ENCODE measurements at places on chromosomes 12 and 14. TPM values are rescaled to one million over a fixed set of nuclear protein-coding genes. Genes with fewer than 3 reads are reported as not detected.
A peak's percentile ranks its signal among the peaks of the same experiment; 100 is the strongest.

Gene DCN
- not detected for total RNA-seq

Gene LRRC9
- not detected for total RNA-seq

Gene EXOC3L4
- not detected for total RNA-seq

Gene PLEKHG3
- total RNA-seq: 2.4 TPM

Gene KRT73
- total RNA-seq: 0.36 TPM

Gene PKP2
- total RNA-seq: 0.39 TPM

DNA sequence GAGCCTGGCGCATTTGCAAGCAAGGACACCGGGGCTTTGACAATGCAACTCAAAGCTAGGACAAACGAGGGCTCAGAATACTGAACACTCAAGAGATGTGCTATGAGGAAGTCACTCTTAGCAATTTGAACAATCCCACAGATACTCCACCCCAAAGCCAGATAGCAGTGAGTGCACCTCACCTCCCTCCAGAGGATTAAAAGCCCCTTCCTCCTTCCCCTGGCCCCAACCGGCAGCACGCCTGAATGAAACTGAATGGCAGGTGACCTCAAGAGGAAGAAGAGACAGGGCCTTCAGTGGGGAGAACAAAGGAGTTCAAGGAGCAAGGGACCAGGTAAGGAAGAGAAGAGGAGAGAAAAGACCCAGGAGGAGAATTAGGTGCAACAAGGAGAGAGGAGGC is 1.9 kb upstream of the KRT78 start:
- no peak overlapping the region for H3K4me3 ChIP-seq
- H3K36me3 ChIP-seq: no peaks in the 10 kb centered on the region
- H3K27ac ChIP-seq: no peak overlapping the region
- peaks cover 5% of the 10 kb centered on the region for H3K27me3 ChIP-seq
- no peaks in the 10 kb centered on the region for H3K4me1 ChIP-seq
- DNase-seq: no peak

- no peaks in the 10 kb centered on the region for H3K36me3 ChIP-seq
- H3K27ac ChIP-seq: no peak overlapping the region
- H3K4me1 ChIP-seq: no peaks in the 10 kb centered on the region
- peak overlapping the region; percentile 31 for H3K4me3 ChIP-seq
- peaks cover 48% of the 10 kb centered on the region for H3K27me3 ChIP-seq
- DNase-seq: no peak
Observed at GRCh38 chr14:103058164-103059055, 1.1 kb upstream of the CDC42BPB start.

DNA sequence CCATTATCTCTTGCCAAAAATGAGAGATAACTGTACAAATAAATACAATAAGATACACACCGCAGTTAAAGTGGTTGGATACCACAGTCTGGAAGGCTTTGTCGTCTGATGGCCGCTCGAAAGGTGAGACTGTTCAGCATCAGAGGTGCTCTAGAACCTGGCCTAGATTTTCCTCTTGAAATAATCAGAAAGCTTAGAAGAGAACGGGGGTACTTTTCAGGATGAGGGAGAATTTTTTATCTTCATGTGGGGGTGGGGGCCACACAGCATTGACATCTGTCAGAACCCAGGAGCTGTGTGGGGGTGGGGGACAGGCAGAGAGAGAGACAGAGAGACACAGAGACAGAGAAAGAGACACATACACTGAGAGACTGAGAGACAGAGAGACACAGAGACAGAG is 90.5 kb downstream of the GALNT9 start:
- no peak overlapping the region for H3K4me3 ChIP-seq
- DNase-seq: no peak
- H3K27me3 ChIP-seq: no peaks in the 10 kb centered on the region
- no peaks in the 10 kb centered on the region for H3K36me3 ChIP-seq
- no peaks in the 10 kb centered on the region for H3K4me1 ChIP-seq

GRCh38 chr14:103099081-103099732 is 4.7 kb downstream of the EXOC3L4 start:
- no peaks in the 10 kb centered on the region for H3K36me3 ChIP-seq
- DNase-seq: no peak
- H3K4me3 ChIP-seq: no peak overlapping the region
- H3K4me1 ChIP-seq: no peaks in the 10 kb centered on the region

GRCh38 chr14:60002819-60003492 is 83.0 kb downstream of the LRRC9 start:
- peak overlapping the region; percentile 38 for H3K27ac ChIP-seq
- no peaks in the 10 kb centered on the region for H3K27me3 ChIP-seq
- H3K4me3 ChIP-seq: no peak overlapping the region
- no peak for DNase-seq
- no peaks in the 10 kb centered on the region for H3K36me3 ChIP-seq

GRCh38 chr14:75614179-75614578 is 35.8 kb downstream of the FLVCR2 start:
- H3K36me3 ChIP-seq: peaks cover 4% of the 10 kb centered on the region
- H3K27ac ChIP-seq: no peak overlapping the region
- no peaks in the 10 kb centered on the region for H3K4me1 ChIP-seq
- H3K4me3 ChIP-seq: no peak overlapping the region
- no peaks in the 10 kb centered on the region for H3K27me3 ChIP-seq

- no peaks in the 10 kb centered on the region for H3K27me3 ChIP-seq
- no peak overlapping the region for H3K27ac ChIP-seq
- no peak overlapping the region for H3K4me3 ChIP-seq
- DNase-seq: no peak
- H3K4me1 ChIP-seq: no peaks in the 10 kb centered on the region
- peaks cover under 1% of the 10 kb centered on the region for H3K36me3 ChIP-seq
Observed at GRCh38 chr14:26525085-26525484, 72.7 kb downstream of the NOVA1 start.

DNA sequence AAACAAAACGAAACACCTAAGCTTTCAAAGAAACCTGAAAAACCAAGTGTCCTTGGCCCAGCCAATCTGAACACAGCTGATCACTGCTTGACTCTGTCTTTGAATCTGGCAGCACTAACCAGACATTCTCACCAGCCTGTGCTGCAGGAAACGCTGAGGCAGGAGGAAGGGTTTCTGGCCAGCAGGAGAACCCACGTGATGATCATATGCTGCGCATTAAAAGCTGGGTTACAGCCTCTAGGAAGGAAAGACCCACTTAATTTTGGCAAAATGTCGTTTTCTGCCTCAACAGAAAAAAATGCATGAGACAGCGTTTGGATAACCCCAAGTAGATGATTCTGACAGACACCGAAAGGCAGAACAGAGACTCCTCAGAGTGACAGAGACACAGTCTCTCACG is 9.8 kb downstream of the APPL2 start:
- peak overlapping the region; percentile 36 for H3K4me3 ChIP-seq
- DNase-seq: peak; percentile 18
- H3K4me1 ChIP-seq: peaks cover 61% of the 10 kb centered on the region

DNA sequence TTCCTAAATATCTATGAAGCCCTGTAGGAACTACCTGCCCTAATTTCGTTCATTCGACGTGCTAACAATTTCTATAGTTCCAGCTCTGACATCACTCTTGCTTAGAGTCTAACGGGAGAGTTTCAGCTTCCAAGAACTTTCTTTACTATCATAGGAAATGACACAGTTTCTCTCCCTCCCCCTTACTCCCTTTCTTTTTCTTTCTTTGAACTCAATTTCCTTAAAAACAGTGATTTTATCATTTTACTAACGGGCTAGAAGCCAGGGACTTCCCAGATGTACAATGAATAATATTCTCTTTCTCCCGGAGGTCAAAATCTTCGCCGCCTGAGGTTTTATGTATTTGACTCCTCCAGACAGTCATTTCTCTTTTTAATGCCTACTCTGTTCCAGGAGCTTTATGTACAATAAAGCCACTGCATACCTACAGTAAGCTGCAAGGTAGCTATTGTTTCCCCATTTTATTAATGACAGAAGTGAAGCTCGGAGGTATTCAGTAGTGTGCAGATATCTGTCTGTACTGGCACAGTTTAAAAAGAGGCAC is 15.7 kb downstream of the SMCO2 start:
- no peak for DNase-seq
- H3K4me3 ChIP-seq: peak overlapping the region; percentile 83
- H3K36me3 ChIP-seq: no peaks in the 10 kb centered on the region

GRCh38 chr14:80522936-80523335 is 311.6 kb upstream of the DIO2 start:
- no peaks in the 10 kb centered on the region for H3K4me1 ChIP-seq
- H3K27ac ChIP-seq: no peak overlapping the region
- no peak overlapping the region for H3K4me3 ChIP-seq
- no peak for DNase-seq
- no peaks in the 10 kb centered on the region for H3K27me3 ChIP-seq

GRCh38 chr12:49796606-49797448 is 31.4 kb downstream of the NCKAP5L start:
- no peak overlapping the region for H3K27ac ChIP-seq
- H3K4me1 ChIP-seq: no peaks in the 10 kb centered on the region
- no peaks in the 10 kb centered on the region for H3K36me3 ChIP-seq
- H3K27me3 ChIP-seq: no peaks in the 10 kb centered on the region

DNA sequence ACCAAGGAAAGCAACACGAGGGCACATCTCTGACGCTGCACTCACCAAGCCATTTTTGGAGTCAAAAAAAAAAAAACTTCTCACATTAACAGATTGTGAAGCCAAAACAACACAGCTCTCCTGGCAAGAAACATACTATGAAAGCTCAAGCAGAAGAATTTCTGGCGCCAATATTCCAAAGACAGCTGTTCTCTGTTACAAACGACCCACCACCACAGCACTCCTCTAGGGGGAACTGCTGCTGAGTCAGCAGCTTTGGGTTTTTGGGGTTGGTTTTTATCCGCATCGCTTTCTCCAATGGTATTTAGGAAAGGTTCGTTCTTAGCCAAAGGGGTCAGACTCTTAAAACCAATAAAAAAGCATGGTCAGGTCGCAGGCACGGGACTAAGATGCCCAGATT is 379.4 kb downstream of the RPS29 start:
- no peak for DNase-seq

DNA sequence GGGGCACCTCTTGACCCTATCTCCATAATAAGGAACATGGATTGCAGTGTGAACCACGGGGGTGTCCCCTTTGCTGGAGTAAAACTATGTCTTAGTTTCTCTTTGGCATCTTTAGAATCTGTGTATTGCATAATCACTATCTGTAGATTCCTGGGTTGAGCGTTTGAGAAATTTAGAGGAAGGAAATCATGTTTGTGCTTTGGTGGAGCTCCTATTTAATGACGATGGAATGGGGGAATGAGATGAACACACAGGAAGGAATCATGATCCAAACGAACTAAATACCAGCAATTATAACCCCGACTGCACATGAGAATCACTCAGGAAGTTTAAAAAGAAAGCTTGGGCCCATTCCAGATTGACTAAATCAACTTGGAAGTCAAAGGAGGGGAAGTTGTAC is 1.3 kb upstream of the MYG1 start:
- peaks cover 80% of the 10 kb centered on the region for H3K4me1 ChIP-seq
- H3K4me3 ChIP-seq: no peak overlapping the region
- DNase-seq: no peak
- peaks cover 35% of the 10 kb centered on the region for H3K36me3 ChIP-seq
- H3K27ac ChIP-seq: peak overlapping the region; percentile 35
- no peaks in the 10 kb centered on the region for H3K27me3 ChIP-seq

DNA sequence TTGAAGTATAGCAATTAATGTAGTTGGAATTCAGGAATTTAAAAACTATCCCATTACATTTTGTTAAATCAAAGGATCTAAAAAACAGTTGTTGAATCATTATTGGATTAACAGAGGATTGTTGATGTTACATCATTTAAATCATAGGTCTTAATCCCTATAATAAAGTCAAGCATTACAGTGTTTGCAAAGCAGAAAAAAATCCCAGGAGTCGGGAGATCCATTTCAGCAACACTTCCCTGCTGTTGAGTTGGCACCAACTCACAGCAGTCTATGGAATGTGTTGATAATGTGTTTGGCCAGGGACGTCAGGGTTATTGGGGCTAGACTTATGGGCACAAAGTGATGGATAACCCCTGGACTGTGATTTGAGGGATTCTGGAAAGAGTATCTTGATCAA is 99.1 kb upstream of the TMTC1 start:
- no peaks in the 10 kb centered on the region for H3K36me3 ChIP-seq
- no peak overlapping the region for H3K27ac ChIP-seq
- no peak for DNase-seq
- H3K27me3 ChIP-seq: no peaks in the 10 kb centered on the region

- peak overlapping the region; percentile 99 for H3K4me3 ChIP-seq
- H3K27ac ChIP-seq: peak overlapping the region; percentile 64
- no peaks in the 10 kb centered on the region for H3K27me3 ChIP-seq
- peaks cover 51% of the 10 kb centered on the region for H3K4me1 ChIP-seq
Observed at GRCh38 chr14:65412856-65413738, 567 bp downstream of the FUT8 start.

All from activated T-cell treated with anti-CD3 and anti-CD28 coated beads, Interleukin-2, amount 50 U/mL, for 72 hours (primary cell).